ENCODE measurements at places on chromosomes 13 and 19. TPM values are rescaled to one million over a fixed set of nuclear protein-coding genes. Genes with fewer than 3 reads are reported as not detected.

GRCh38 chr19:20259615-20260014 is 92.6 kb downstream of the ZNF486 start:
- no peak for DNase-seq

TYROBP gene
- total RNA-seq, result not detected

DNA sequence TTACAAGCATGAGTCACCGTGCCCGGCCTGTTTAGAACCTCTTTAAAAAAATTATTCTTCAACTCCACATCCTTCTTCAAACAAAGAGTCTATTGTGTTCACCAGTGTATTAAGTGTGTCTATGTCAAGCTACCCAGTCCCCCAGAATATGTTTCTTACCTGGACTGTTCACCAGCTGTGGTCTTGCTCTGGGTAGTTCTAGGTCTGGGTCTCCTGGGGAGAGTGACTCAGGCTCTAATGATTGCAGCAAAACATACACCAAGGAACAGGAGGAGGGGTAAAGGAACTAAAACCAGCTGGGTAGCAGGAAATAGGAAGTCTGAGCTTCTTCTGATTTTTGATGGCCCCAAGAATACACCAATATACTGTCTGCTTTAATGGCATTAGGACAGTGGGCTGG is at the start of gene FPR1:
FPR1 (minus strand) TSS at position 224 of the 400 bp plus-strand sequence. CDS start 4,884 bp downstream, outside the sequence.
- DNase-seq, result no peak

- peak; percentile 88 for DNase-seq
Observed at GRCh38 chr13:35675651-35676050, 199.2 kb upstream of the MAB21L1 start.

Measured in G401 (cell line).